HL-60 (cell line): ENCODE measurements at places on chromosomes 11 and 22.

- DNase-seq, result no peak
These were observed 6.9 kb downstream of the CADM1 start for GRCh38 chr11:115497303-115497702.

DNA sequence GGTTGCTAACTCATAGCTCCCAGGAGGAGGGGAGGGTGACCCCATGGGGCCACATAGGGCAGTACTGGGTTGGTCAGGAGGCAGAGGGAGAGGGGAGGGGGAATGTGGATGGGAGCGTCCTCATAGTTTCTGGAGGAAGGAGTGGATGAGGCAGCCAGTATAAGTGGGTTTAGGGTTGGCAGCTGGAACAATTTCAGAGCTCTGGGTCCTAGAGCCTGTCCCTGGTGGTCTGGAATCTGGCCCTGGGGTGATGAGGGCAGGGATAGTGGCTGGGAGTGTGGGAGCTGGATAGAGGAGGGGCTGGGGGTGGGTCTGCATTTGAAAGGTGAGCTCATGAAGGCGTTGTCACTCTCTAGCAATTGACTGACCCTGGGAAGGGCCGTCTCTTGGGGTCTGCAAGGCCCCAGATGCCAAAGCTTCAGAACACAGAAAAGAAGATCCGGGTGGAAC is 5.3 kb upstream of the MRGPRG start:
- no peak for DNase-seq

DNA sequence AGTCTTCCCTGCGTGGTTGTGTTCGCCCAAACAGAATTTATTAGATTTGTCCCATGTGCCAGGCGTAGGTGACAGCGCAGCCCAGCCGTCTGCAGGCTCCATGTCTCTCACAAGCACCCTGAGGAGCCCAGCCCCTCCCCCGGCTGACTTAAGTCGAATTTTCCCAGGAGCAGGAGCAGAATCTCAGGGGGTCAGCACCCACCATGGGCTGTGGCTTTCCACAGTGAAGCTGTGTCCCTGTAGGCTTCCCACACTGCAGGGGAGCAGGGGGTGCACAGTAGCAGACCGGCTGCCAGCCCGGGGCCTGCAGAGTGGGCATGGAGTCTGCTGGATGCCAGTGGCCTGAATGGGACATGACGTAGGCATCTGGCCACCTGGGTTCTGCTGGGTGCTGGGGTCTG is 16.0 kb downstream of the PARVG start:
- no peak for DNase-seq

DNA sequence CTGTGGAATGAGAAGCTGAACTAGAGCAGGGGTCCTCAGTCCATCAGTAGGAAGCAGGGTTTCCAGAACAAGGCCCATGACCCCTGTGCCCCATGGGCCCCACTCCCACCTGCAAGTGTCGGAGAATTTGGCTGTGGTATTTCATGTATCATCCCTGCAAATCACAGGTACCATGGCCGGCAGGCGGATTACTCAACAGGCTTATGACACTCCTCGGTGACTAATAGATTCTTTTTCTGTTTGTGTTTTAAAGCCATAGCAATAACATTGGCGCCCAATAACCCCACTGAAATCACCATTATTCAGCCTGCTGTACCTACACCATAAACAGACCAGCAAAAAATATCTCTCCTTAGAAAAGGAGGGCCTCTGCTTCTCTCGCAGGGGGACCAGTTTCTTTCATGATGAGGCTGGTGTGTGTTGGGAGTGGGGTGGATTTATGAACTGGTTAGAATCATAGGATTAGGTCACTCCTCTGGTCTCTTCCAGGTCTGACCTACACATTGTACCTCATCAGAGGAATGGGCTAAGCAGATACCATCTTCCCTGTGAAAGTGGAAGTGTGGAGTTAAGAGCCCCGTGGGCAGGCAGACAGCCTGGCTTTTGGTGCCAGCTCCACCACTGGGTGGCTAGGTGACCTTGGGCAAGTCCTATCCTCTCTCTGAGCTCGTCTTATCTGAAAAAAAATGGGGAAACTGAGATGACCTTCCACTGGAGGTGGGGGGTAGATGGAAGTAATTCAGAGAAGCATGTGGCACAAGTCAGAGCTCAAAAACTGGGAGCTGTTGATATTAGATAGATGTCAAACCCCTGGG is 60.2 kb upstream of the WNT11 start:
- no peak for DNase-seq

- DNase-seq, result peak; percentile 7
These were observed 36.6 kb downstream of the METTL15 start for GRCh38 chr11:28144808-28145207.

GRCh38 chr11:17186932-17187692 is 20.7 kb downstream of the PIK3C2A start:
- DNase-seq, result no peak

DNA sequence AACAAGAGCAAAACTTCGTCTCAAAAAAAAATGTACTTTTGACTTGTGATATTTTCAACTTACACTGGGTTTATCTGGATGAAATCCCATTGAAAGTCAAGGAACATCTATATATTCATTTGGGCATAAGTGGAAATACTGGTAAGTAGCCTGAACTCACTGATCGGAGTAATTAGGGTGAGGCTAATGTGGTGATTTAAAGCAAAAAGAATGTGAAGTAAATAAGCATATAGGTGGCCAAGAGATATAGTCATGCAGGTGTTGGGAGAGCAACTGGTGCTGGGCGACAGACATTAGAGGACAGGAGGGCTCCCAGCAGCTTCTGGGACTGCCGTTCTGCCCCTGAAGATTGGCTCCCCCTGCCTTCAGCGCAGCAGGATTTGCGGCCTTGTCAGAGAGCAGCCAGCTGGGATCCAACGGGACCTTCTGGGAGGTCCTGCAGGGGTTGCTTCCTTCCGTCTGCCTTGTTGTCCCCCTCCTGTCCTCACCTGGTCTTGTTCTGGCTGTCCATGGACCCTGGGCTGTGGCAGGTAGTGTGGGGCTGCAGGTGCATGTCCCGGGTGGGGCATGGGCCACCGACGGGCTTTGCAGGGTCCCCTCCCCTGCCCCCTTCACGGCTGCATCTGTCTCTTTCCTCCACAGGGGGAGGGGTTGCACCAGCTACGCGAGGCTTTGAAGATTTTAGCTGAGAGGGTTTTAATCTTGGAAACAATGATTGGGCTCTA is 14.1 kb downstream of the RHBDD3 start:
- no peak for DNase-seq

- no peak for DNase-seq
These were observed 16.9 kb upstream of the TCF20 start for GRCh38 chr22:42287174-42287890.

- DNase-seq, result no peak
These were observed 5.5 kb downstream of the LRRC74B start for GRCh38 chr22:21051145-21051830.

DNA sequence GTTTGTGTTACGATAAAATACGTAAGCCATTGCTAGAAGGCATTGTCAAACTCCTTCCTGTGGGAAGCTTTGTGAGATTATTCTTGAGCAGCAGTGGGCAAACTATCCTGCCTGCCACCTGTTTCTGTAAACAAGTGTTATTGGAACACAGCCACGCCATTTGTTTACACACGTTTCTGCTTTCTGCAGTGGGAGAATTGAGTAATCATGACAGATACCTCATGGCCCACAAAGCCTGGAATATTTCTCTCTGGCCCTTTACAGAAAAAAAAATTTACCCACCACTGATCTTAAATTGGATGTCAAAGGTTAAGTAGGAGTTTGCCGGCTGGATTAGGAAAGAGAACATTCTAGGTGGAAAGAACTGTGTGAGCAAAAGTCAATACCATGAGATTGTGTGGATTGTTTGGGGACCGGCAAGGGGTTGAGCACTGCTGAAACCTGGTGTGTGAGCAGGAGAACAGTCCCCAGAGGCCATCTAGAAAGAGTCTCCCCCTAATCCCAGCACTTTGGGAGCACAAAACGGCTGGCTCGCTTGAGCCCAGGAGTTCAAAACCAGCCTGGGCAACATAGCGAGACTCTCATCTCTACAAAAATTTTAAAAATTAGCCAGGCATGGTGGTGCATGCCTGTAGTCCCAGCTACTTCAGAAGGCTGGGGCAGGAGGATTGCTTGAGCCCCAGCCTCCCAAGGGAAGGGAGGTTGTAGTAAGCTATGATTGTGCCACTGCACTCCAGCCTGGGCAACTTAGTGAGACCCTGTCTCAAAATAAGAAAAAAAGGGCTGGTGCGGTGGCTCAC is 6.0 kb upstream of the PLA2G6 start:
- DNase-seq, result no peak

- DNase-seq, result peak; percentile 35
These were observed 10.2 kb upstream of the STK33 start for GRCh38 chr11:8604078-8604723.

DNA sequence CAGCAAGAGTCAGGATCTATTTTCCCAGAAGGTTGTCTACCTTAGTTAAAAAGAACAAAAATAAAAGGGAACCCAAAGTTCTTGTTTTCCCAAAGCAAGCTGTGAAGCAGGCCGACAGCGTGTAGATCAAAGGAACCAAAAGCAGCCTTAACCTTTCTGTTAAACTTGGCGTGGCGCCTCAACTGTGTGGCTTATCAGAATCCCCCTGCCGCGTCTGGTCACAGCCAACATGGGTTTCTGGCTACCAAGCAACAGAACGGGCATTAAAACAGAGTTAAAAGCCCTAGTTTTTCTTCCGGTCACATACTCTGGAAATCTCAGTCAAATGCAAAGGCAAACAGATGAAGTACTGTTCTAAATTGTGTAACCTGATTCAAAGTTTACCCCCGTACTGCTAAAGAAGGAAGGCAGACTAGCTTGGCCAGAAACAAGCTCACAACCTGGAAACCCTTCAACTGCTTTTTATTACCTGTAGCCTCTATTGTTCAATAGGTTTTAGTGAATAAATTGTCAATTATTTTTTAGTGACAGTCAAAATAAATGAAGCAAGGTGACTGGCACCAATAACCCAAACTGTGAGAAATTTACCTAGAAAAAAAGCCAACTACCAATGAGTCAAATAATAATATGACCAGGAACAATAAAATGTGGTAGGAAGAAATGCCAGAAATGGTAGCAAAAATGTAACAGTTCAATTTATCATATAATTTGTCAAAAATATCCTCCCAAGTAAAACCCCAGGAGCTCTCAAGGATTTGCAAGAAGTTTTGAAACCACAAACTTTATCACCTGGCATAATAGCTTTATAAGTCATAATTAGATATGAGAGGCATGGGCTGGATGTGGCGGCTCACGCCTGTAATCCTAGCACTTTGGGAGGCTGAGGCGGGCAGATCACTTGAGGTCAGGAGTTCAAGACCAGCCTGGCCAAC is 21.4 kb downstream of the CHKA start:
- DNase-seq, result peak; percentile 9

- DNase-seq, result no peak
These were observed 2.0 kb downstream of the PVALB start for GRCh38 chr22:36814801-36815200.

DNA sequence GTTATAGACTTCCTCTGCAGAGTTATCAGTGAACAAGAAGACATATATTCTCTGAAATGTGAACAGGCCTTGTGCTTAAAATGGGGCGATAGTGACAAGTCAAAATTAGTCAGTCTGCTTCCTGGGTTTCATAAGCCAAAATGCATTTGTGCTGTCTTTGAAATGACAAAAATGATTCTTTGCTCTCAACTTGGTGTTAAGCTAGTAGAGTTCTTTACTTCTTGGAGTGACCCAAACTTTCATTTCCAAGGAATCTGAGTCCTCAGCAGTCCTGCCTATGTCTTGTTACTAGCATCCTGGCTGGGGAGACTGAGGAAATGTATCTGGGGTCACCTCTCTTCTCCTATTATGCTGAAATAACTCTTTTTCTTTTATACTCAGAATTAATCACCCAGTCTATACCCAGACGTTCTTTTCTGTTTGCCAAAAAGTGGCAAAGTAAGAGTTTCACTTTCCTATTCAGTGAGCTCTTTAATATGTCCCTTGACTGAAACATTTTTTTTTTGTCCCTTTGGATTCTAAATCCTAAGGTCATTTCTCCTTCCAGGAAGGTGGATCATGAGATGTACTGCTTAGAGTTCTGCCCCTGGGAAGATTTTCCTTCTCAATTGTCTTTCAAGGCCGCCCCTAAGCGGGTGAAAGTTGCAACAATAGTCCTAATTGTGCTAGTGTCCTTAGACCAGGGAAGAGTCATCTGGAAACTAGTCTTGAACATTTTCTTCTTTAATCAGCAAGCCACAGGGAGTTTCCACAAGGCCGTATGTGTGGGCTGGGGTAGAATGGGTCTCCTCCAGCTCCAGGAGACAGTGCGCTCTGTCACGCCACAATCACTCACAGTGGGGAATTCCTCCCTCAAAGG is 53.0 kb upstream of the RDX start:
- no peak for DNase-seq

DNA sequence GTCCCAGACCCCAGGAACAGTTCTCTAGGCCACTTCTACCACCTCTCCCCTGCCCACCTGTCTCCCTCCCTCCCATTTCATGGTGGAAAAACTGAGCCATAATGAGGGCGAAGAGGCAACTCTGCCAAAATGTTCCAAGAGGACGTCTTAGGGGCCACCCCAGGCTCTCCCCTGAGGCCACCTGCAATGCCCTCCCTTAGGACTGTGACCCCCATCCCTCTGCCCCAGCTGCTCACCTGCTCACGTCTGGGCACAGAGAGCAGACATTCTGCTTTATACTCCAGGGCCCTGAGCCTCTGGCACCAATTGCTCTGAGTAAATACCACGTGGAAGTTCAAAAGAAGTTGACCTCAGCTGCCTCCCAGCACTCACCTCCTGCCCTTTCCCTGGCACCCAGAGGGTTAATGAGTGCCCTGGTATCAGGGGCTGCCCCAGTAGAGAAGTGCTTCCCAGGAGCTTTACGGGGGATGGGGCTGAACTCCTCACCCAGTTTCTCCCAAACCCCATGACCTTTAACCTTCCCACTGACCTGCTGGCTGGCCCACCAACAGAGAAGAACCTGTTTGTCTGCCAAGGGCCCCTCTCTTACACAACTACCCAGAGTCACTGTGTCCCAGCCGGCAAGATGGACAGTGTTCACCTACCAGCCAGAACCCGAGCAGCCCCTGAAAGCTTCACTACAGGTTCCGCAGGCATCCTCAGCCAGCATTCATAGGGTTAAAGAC is 627 bp upstream of the APOA5 start:
- no peak for DNase-seq

DNA sequence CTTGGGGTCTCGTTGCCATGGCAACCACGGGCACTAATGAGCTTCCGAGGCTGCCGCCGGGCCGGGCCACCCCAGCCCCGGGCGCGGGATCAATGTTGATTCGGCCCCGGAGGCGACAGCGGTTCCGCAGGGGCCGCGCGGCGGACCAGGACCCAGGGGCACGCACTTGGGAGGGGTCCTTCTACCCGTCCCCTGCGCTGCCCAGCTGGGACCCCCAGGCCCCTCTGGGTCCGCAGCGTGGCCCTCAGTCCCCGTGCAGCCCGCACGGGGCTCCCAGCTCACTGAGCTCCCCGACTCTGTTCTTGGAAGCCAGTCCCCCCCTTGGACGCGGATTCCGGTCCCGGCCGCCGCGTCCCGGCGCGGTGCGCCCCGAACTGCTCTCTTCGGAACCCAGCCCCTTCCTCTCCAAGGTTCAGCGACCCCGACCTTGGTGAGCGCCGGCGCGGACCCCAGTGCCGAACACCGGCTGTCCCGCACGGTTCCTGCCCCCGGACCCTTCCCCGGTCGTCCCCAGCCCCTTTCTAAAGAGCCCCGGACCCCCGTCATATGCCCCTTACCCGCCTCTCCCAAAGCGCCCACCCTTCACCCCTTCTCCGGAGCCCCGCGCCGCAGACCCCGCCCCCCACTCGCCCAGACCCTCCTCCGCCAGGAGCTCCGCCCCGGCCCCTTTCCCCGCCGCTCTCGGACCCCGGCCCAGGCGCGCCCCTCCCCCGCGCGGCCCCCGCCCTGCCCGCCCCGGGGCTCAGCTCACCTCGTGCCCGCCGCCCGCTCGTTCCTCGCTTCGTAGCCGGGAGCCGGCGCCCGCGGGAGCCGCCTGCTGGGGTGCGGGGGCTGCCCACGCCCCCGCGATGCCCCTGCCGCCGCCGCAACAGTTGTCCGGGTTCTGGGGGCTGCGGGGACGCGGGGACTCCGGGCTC is 18.3 kb upstream of the SHISAL1 start:
- no peak for DNase-seq
